Uterus (tissue), 4 donors: ENCODE measurements at places on chromosomes 4 and X.

- no peaks in the 10 kb centered on the region for H3K36me3 ChIP-seq
- H3K4me1 ChIP-seq = no peaks in the 10 kb centered on the region
- no peak for DNase-seq
- H3K4me3 ChIP-seq = no peak overlapping the region
These were observed 103.6 kb downstream of the GNL3L start for GRCh38 chrX:54633641-54634040.

GRCh38 chrX:154695911-154696675 lies 42.7 kb upstream of the CTAG2 start:
- no peak for DNase-seq
- no peaks in the 10 kb centered on the region for H3K36me3 ChIP-seq
- H3K27ac ChIP-seq = no peak overlapping the region

DNA sequence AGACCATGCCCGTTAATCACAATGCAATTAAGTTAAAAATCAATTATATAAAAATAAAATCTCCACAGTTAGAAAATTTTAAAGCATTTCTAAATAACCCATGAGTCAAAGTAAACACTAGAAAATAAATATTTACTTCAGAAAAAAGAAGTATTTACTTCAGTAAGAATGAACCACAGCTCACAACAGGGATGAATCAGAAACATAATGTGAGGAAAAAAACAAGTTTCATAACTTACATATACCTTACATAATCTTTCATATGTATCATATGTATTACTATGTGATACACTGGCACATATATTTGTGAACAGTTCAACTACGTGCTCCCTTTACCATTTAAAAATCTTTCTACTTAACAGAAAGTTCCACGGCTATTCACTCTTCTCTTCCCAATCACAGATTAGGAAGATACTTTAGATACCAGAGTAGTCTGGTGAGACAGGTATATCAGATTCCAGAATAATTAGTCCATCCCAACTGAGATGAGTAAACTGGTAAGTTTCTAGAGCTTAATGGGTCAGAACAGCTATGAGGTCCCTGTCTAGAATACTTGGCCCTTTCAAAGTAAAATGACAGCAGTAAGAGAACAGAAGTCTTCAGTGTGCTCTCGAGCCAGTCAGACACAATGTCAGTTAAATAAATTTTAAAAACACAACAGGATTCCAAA lies 70.3 kb downstream of the SH3RF1 start:
- H3K27me3 ChIP-seq = no peaks in the 10 kb centered on the region
- no peaks in the 10 kb centered on the region for H3K4me1 ChIP-seq
- no peak for DNase-seq
- H3K36me3 ChIP-seq = no peaks in the 10 kb centered on the region
- no peak overlapping the region for H3K27ac ChIP-seq

DNA sequence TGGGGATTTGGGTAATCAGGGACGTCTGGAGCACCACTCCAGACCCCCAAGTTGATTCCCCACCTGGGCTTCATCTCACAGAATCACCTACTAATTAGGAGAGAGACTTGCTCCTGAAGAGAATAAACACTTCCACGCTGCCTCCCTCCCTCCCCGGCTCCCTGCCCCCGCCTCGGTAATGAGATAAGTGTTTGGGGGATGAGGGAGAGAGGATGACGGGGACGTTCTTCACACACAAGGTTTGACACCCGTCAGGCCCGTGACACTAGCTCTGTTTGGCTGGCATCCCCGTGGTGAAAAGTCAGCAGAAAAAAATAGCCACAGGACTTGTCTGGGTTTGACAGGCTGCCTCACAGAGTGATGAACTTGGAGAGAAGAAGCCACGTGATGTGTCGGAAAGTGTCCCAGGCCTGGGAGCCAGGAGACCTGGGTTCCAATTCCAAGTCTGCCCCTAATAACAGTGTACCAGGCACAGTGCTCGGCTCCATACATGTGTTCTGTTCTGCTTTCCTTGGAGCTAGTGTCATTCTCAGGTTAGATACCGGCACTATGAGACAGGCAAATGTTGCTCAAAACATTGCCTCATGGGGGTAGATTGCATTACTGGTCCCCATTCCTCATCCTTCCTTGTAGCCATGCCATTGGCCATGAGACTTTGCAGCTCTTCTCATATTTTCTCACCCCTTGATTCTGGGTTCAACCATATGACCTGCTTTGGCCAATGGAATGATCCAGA lies 578.0 kb downstream of the BCOR start:
- H3K4me3 ChIP-seq = no peak overlapping the region
- H3K36me3 ChIP-seq = no peaks in the 10 kb centered on the region
- H3K27ac ChIP-seq = peak overlapping the region; percentile 15
- DNase-seq = no peak

- no peak for DNase-seq
- H3K4me3 ChIP-seq = no peak overlapping the region
- peaks cover 7% of the 10 kb centered on the region for H3K4me1 ChIP-seq
- no peak overlapping the region for H3K27ac ChIP-seq
- no peaks in the 10 kb centered on the region for H3K27me3 ChIP-seq
These were observed 53.5 kb upstream of the PRSS48 start for GRCh38 chr4:151223465-151223864.
